ENCODE measurements at places on chromosomes 11 and 22. TPM values are rescaled to one million over a fixed set of nuclear protein-coding genes. Genes with fewer than 3 reads are reported as not detected.
A peak's percentile ranks its signal among the peaks of the same experiment; 100 is the strongest.

- DNase-seq = no peak
Observed at GRCh38 chr11:125408311-125408711, 87.8 kb downstream of the FEZ1 start.

GRCh38 chr22:42769574-42770447 is 49.1 kb upstream of the A4GALT start:
- no peak for DNase-seq

GRCh38 chr11:95135880-95136279 is 46.2 kb downstream of the ENDOD1 start:
- no peak for DNase-seq

- DNase-seq = peak; percentile 28
Observed at GRCh38 chr22:42553475-42554361, at the start of gene SERHL2. TSS of gene SERHL2 (plus strand) at chr22:42553956. CDS start at chr22:42554021, 65 bp downstream.

- no peak for DNase-seq
Observed at GRCh38 chr22:36015155-36015810, 13.3 kb downstream of the RBFOX2 start.

DNA sequence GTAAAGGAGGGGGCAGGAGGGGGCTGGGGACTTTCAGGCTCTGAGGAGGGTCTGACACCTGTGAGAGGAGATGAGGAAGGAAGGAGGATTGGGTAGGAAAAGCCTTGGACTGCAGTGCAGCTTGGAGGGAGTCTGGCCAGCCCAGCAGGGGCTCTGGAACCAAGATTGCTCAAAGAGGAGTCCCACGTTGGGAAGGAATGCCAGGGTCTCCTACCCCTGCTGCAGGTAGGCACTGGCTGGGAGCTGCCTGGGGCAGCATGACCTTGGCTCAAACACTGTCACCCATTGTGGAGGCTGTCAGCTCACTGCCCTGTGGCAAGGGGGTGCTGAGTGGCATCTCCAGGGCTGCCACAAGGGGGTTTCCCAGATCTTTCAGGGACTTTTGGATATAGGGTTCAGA is 94.5 kb downstream of the RPS6KA4 start:
- no peak for DNase-seq

GRCh38 chr11:36098087-36098486 is 154.2 kb downstream of the LDLRAD3 start:
- no peak for DNase-seq

DNA sequence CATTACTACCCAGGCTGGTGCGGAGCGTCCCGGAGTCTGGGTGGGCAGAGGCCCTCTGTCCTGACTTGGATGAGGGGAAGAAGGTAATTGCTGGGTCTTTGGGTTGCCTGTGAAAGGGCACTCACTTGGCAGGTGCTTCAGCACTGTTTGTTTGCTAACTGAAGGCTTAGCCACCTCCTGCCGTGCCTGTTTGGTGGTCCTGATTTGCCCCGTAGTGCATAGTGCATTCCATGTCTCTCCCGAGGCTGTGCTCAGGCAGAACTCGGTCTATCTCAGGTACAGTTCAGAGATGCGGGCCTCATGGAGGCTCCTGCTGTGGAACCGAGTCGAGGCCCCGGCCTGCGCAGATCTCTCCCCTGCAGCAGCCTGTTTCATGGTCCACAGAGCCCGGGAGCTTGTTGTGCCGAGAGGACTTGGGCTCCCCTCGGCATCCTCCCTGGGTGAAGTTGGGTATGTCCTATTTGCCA is 146.2 kb downstream of the TBC1D22A start:
- DNase-seq = no peak

DNA sequence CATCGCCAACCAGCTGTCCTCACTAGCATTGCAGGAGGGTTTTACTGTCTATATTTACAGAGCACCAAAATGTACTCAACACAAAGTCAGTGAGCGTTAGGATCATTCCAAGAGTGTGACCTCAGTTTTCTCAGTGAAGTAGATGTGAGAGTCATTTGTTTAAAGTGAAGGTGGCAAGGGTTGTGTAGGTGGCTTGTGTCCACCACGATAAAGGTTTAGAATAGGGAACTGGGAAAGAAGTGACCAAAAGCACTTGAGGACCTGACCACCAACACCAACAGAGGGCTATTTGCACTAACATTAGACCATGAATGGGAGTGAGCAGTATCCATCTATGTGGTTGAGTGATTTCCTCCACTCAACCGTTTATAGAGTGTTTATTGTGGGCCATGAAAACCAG is 152.5 kb upstream of the POU2AF2 start:
- DNase-seq = no peak

GRCh38 chr22:35349704-35350538 is 31.0 kb upstream of the HMOX1 start:
- peak; percentile 27 for DNase-seq

DNA sequence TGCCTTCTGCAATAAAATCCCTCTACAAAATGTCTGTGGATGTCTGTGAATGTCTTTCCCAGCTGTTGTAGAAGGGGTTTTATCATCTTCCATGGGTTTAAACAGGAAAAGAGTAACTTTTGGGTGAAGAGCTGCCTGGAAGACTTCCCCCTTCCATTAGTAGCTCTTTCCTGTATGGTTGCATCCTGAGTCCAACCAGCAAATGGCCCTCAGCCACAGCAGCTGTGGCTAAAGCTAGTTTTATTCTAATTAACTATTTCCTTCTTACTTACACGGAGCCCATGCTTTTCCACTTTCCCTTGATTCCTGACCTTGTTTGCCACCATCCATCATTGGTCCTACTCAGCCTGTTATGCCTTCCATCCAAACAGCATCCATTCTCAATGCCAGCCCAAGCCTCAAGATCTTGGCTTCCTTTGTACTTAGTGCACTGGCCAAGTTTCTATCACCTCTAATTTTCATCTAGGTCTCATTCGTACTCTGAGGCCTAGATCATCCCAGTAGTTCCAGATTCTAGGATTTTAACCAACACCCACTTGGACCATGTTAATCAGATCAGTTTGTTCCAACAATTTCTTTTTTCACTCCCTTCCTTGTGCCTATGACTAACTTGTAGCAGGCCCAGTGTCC is 41.5 kb upstream of the CADM1 start:
- no peak for DNase-seq

GRCh38 chr11:118001494-118001971 is 15.3 kb downstream of the IL10RA start:
- DNase-seq = no peak

- no peak for DNase-seq
Observed at GRCh38 chr11:46901156-46901555, 17.2 kb downstream of the LRP4 start.

DNA sequence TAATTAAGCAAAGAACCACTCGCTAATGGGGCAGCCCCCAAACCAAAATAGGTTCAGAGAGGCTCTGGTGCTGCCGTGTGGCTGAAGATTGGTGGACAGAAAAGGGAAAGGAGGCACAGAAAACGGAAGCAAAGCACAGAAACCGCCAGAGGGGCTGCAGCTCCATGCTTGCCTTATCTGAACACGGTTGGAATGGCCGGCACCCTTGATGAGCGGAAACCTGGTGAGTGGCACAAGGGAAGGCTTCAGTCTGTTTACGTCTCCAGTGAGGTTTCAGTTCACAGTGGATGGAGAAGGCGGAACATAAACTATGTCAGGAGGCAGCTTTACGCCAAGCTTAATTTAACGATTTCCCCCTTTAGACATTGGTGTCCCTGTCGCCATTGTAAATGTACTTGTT is 5.2 kb upstream of the PRR33 start:
- no peak for DNase-seq

DNA sequence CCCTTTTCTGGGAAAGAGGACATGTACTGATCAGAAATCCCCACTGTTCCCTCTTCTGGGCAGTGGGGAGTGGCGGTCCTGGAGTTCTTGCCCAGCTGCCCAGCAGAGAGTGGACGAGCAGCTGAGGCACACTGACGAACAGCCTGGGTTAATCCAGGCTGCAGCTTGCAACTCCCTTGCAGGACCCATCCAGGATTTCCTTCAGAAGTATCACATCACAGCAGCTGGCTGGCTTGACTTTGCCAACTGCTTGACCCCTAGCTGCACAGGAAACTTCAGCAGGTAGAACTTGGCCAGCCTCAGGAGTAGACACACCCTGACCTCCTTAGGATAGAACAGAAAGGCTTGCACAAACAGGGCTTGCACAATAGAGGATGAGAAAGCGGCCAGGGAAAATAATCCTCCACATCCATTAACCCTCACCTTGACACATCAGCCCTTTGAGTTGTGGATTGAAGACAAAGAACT is 27.9 kb upstream of the FZD4 start:
- no peak for DNase-seq

DNA sequence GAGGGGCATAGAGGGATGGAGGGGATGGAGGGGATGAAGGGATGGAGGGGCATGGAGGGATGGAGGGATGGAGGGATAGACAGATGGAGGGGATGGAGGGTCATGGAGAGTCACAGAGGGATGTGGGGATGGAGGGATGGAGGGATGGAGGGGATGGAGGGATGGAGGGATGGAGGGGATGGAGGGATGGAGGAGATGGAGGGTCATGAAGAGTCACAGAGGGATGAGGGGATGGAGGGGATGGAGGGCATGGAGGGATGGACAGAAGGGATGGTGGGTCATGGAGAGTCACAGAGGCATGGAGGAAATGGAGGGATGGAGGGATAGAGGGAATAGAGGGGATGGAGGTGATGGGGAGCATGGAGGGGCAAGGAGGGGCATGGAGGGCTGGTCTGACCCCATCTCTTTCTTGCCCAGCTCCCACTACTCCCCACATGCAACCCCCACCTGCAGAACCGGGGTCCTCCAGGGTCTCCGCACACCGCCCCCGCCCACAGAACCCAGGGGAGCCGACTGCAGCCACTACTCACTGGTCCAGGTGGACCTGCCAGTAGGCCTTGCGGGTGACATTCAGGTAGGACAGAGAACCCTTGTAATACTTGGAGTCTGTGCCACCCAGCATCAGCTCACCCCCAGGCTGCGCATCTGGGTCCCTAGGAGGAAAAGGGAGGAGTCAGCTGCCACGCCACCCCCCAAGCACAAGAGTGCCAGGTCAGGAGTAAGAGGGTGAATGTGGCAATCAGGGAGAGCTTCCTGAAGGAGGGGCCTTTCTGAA is 4.2 kb upstream of the IFITM10 start:
- no peak for DNase-seq

- DNase-seq = no peak
Observed at GRCh38 chr11:65651589-65652510, 10.9 kb downstream of the RELA start.

- no peak for DNase-seq
Observed at GRCh38 chr11:46490666-46491065, 99.1 kb upstream of the CHRM4 start.

- DNase-seq = no peak
Observed at GRCh38 chr11:88231894-88232482, 56.7 kb upstream of the RAB38 start.

- peak; percentile 18 for DNase-seq
Observed at GRCh38 chr11:132586801-132587200, 945.5 kb downstream of the OPCML start.

DNA sequence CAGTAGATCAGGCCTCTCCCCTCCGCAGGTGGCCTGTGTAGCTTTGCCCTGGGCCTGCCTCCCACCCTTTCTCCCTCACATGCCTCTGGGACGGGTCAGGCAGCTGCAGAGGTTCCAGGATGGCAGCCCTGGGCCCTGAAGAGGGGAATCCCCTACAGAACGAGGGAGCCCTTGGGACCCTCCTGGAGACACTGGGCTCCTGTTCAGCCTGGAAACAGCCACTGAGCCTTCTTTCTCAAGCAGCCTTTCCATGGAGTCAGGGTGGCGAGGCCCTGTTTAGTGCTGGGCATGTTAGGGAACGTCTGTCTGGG is 720.9 kb downstream of the BRD1 start:
- DNase-seq = no peak

DNA sequence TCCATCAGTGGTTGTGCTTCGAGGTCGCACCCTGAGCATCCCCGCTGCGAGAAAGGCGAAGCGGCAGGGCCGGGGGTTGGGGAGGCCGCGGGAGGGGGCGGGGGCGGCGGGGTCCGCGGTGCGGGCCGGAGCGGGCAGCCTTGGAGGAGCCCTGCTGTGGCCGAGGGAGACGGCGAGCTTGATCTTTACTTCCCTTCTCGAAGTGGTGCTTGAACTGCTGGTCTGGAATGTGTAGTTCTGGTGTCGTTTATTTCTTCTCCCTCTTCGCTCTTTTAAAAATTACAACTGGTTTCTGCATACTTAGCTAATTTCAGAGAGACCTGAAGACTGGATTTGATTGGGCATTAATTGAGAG is 1.1 kb downstream of the APLP2 start:
- DNase-seq = no peak

GRCh38 chr22:46086577-46087335 is 63.6 kb upstream of the PPARA start:
- DNase-seq = no peak

GRCh38 chr22:43743131-43743530 is 69.0 kb downstream of the EFCAB6 start:
- no peak for DNase-seq

- no peak for DNase-seq
Observed at GRCh38 chr11:13111813-13112130, 102.7 kb downstream of the RASSF10 start.

DNA sequence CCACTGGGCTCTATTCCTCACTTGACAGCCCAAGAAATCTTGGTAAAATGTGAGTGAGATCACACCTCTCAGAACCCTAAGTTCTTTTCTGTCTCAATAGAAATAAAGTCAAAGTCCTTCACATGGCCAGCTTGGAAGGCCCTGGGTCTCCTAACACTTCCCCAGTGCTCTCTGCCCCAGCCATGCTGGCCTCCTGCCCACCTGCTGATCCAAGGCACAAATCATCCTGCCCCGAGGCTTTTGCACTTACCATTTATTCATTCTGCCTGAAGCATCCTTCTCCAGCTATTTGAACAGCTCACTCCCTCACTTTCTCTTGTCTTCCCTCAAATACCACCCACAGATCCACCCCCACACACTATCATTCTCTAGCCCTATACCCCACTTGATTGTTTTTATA is 26.4 kb downstream of the ISX start:
- DNase-seq = no peak

- DNase-seq = no peak
Observed at GRCh38 chr22:27383896-27384295, 417.7 kb downstream of the MN1 start.

- no peak for DNase-seq
Observed at GRCh38 chr11:94558468-94558867, 8.7 kb upstream of the PIWIL4 start.

Gene PGA5
- total RNA-seq = 0.39 TPM

Gene SAA2
- total RNA-seq = 0.69 TPM

Gene DENND6B
- total RNA-seq = 2.9 TPM

Gene MB
- 21.4 TPM for total RNA-seq

Gene KREMEN1
- total RNA-seq = 30.4 TPM

Gene LRRN4CL
- 12.7 TPM for total RNA-seq

Gene OR5A1
- total RNA-seq = not detected

Gene FRMD8
- total RNA-seq = 24.6 TPM

Gene MED15
- 24.2 TPM for total RNA-seq

Gene LRP4
- 25.6 TPM for total RNA-seq

Gene CD248
- 31.2 TPM for total RNA-seq

Gene MYRF
- 0.30 TPM for total RNA-seq

Gene RASL10A
- total RNA-seq = 0.39 TPM

Gene OR51I1
- 0.59 TPM for total RNA-seq

Gene PIWIL4
- total RNA-seq = 6.2 TPM

Gene PPFIBP2
- 63.8 TPM for total RNA-seq

Gene SIRT3
- total RNA-seq = 8.0 TPM

Gene OR4A5
- not detected for total RNA-seq

Data from skin of body (tissue), 3 donors.